ENCODE measurements at places on chromosomes 3 and 15.

- DNase-seq, result no peak
Observed at GRCh38 chr3:109933576-109933975, 596.2 kb upstream of the DPPA4 start.

DNA sequence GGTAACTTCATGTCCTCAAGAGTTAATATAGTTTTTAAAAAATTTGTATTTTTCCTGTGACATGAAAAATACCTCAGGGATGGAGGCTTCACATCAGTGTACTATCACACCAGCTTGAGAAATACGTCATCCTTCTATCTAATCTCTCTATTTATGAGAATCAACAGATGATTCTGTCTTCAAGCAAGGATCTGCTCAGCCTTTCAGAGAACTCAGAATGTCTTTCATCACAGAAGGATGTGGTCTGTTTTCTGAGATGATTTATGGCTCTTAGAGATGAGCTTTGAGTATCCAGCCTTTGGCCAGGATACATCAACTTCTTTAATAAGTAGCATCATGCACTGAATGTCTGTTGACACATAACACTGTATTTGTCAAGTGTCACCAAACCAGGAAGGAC is 193.9 kb downstream of the DTWD1 start:
- no peak for DNase-seq

- no peak for DNase-seq
Observed at GRCh38 chr3:133514418-133514817, 59.1 kb upstream of the CDV3 start.

DNA sequence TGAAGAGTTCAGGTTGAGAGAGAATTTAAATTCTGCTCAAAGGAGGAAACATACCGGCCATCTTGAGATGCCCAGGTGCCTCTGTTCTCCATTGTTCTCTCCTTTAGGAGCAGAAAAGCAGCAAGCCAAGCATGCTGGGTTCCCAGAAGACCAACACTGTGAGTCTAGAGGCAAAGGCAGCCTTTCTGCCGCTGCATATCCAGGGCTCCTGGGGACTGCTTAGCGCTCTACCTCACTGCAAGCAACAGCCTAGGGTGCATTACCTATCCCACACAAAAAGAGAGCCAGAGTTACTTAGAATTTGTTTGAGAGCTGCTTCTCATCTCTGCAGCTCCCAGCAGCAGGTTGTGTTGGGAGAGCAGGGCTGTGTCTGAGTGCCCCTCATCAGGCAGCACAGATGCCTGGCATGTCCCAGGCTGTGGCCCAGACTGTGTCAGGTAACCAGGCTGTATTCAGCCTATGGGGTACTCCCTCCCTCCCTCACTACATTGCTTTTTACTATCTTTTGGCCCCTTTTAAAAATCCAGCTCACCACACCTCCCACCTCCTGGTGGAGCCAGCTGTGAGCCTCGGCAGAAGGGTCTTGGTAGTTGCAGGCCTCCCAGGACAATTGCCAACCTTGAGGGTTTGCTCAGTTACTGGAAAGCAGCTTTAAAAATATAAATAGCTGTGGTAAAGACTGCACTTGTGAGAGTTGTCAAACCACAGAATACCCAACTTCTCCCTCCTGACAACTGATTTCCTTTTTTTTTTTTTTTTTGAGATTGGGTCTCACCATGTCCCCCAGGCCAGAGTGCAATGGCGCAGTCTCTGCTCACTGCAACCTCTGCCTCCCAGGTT is 30.2 kb downstream of the BCL2L10 start:
- no peak for DNase-seq

DNA sequence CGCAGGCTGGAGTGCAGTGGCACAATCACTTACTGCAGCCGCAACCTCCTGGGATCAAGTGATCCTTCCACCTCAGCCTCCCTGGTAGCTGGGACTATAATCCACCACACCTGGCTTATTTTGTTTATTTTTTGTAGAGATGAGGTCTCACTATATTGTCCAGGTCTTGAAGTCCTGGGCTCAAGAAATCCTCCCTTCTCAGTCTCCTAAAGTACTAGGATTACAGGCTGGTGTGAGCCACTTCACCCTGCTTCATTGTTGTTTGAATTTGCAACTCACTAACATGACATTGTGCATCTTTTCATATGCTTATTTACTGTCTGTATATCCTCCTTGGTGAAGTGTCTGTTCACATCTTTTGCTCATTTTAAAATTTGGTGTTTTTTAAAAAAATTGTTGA is 10.1 kb downstream of the PARP15 start:
- no peak for DNase-seq

DNA sequence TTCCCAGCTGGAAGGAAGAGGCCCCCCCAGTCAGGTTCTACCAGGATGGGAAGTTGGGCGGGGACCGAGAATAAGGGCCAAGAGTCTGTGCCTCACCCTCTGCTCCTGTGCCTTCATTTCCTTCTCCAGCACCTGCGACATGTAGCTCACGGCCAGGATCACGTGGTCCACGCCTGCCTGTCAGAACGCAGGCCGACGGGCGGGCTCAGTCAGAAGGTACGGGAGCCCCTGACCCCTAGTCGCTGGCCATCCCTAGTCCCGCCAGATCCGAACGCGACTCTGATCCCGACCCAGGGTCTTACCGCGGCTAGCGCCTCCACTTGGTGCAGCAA is 489 bp downstream of the GMPPB start:
- DNase-seq, result peak; percentile 40
